NAMALWA (cell line): ENCODE measurements at places on chromosomes 5 and 9.

DNA sequence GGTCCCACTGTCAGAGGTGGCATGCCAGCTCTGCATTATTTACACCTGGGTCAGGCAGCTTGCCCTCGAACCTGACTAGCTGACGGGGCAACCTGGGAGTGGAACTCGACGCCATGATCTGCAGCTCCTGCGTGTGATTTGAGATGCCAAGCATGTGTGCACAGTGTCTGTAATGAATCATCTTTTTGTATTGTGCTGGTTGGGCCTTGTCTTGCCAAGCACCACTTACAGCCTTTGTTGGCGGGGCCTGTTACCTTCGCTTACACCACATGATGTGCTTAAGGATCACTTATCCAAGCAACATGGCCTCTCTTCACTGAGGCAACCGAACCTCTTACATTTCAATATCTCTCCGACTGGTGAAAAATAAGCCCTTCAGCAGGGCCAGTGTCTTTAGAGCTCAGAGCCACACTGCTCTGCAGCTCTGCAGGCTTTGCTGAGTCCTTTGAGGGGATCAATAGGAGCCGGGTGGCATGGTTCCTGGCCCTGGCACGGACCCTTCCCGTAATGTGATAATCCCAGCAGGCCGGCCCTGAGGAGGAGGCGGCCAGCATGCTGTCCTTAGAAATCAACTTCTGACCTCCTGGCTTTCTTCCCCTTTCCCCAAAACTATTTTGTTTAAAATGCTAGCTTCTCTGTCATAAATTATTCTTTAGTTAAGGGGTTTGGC lies 297.7 kb upstream of the CD180 start:
- DNase-seq, result no peak

GRCh38 chr9:14715102-14715501 lies 7.4 kb downstream of the CER1 start:
- no peak for DNase-seq

- DNase-seq, result no peak
Measured at GRCh38 chr9:37936376-37936775, 32.4 kb upstream of the SLC25A51 start.

- DNase-seq, result no peak
Measured at GRCh38 chr9:135882011-135882410, 25.3 kb downstream of the CAMSAP1 start.

GRCh38 chr5:143024228-143024920 lies 254.2 kb downstream of the ARHGAP26 start:
- no peak for DNase-seq

DNA sequence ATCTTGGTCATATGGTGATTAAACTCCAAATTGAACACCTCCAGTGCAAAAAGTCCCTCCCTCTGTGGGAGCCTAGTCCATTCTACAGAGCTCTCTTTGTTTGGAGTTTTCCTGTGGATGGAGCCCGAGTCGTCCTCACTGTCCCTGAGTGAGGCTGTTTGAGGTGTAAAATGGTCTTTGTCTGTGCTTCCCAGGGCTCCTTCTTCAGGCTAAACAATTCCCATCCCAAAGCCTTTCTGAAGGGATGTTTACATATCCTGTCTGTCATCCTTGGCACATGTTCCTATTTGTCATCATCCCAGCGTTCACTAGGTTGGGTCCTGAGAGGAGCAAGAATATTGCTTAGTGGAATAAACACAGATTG lies 68.9 kb downstream of the COL27A1 start:
- no peak for DNase-seq

- DNase-seq, result no peak
Measured at GRCh38 chr5:92694067-92694466, 887.0 kb downstream of the NR2F1-AS1 start.

GRCh38 chr5:94551858-94552257 lies 66.5 kb downstream of the KIAA0825 start:
- DNase-seq, result no peak

GRCh38 chr5:9547122-9547947 lies 1.5 kb upstream of the SEMA5A start:
- no peak for DNase-seq

GRCh38 chr9:88789785-88790184 lies 201.5 kb upstream of the S1PR3 start:
- DNase-seq, result no peak

DNA sequence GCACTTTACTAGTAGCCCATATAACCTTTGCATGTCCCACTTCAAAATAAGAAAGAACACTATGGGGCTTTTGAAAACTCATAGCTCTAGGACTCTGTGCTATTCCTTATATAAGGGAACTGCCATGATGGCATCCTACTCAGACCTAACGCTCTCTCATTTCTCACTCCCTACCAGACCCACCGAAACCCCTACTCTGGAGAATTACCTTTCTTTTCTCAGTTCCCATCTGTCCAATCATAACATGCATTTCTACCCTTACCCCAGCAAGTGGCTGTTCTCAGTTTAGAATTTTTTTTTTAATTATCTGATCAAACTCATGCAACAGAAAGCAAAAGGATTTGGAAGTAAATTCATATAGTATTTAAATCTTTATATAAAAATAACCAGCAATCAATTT lies 27.3 kb downstream of the CARNMT1 start:
- DNase-seq, result no peak

DNA sequence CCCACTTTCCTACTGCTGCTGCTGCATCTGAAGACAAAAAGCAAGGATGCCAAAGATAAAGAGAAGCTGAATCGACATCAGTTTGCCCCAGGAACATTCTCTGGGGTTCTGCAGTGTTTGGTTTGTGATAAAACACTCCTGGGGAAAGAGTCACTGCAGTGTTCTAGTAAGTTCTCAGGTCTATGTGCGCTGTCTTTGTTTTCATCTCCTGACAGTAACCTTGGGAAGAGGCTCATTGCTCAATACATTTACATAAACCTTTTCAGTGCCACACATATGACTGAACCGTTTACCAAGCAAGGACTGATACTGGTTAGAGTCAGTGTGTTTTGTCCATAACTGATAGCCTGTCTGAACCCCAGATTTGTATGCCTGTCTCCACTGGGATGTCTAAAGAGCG lies 232.1 kb downstream of the ARHGEF28 start:
- DNase-seq, result no peak

DNA sequence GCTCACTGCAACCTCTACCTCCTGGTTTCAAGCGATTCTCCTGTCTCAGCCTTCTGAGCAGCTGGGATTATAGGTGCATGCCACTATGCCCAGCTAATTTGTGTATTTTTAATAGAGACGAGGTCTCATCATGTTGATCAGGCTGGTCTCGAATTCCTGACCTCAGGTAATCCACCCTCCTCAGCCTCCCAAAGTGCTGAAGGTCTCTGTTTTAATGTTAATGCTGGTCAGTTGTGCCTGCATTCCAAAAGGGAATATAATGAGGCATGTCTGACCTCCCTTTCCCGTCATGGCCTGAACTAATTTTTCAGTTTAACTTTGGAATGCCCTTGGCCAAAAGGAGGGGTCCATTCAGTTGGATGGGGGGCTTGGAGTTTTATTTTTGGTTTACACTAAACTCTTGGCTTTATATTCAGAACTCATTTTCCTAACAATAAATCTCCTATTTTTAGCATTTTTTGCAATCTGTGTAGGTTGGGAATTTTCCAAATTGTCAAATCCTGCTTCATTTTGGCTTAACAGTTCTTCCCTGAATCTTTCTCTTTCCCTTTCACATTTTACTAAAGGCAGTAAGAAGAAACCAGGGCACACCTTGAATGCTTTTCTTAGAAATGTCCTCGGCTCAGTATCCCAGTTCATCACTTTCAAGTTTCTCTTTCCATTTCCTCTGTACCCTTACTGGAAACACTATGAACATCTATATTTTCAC lies 1175.5 kb downstream of the MAT2B start:
- no peak for DNase-seq

- DNase-seq, result no peak
Measured at GRCh38 chr5:7426284-7426683, 30.3 kb downstream of the ADCY2 start.

GRCh38 chr9:76692458-76693129 lies 71.6 kb upstream of the PCA3 start:
- no peak for DNase-seq
